ENCODE measurements at places on chromosomes 7 and 10. TPM values are rescaled to one million over a fixed set of nuclear protein-coding genes. Genes with fewer than 3 reads are reported as not detected.
A peak's percentile ranks its signal among the peaks of the same experiment; 100 is the strongest.

Gene ZNF518A
- 4.1 TPM for total RNA-seq

Gene C10orf67
- total RNA-seq, result 0.41 TPM

Gene MUC3A
- total RNA-seq, result not detected

Gene GNG11
- 30.9 TPM for total RNA-seq

Gene CRYGN
- total RNA-seq, result not detected

DNA sequence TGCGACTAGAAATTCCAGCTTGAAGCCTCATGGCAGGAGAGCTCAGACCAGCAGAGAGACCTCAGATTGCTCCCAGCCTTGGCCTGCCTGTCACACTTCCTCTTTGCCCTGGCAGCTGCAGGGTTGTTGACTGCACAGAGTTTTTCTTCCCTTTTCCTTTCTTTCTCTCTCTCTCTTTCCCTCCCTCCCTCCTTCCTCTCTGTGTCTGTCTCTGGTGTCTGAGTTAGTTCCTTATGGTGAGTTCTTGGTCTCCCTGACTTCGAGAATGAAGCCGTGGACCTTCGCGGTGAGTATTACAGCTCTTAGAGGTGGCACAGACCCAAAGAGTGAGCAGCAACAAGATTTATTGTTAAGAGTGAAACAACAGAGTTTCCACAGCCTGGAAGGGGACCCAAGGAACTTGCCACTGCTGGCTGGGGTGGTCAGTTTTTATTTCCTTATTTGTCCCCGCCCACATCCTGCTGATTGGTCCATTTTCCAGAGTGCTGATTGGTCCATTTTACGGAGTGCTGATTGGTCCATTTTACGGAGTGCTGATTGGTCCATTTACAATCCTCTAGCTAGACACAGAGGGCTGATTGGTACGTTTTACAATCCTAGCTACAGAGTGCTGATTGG lies 266.3 kb downstream of the RPS24 start:
- no peak overlapping the region for H3K27ac ChIP-seq
- peaks cover 12% of the 10 kb centered on the region for H3K36me3 ChIP-seq
- H3K4me3 ChIP-seq, result no peak overlapping the region
- H3K4me1 ChIP-seq, result peaks cover 19% of the 10 kb centered on the region
- H3K27me3 ChIP-seq, result no peaks in the 10 kb centered on the region

DNA sequence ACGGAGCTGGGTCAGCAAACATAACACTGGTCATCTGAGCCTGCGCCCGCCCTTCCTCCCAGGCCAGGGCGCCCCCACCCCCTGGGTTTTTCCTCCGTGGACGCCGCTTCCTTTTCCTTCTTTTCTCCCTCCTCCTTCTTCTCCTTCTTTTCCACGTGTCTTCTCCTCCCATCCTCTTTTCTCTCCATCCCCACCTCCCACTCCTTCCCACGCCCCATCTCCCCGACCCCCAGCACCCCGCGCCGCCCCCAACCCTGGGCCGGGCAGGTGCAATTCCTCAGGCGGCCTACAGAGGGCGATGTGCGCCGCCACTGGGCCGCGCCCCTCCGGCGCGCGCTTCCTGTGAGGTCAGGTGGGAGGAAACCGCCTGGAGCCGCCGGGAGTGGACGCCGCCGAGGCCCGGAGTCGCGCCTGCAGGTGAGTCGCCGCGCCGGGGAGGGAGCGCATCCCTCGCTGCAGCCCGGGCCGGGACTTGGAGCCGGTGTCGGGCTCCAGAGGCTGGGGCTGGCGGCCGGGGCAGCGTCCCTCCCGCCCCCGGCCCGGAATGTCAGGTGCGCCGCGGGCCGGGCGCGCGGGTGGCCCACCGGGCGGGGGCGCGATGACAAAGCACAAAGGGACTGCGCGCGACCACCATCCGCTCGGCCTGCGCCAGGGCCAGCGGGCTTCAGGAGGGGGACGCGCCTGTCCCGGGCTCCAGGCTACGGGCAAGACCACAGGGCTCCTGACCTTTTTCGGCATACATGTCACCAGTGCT lies at the start of gene FAM241B:
Gene FAM241B, plus strand, starts transcription at position 351 of the 754 bp plus-strand sequence. CDS start 1,497 bp downstream, outside the sequence.
- H3K4me3 ChIP-seq, result no peak within 1 kb of the TSS
- H3K27ac ChIP-seq, result no peak within 1 kb of the TSS
- peaks cover 23% of the 10 kb centered on the region for H3K27me3 ChIP-seq
- no peak for DNase-seq

DNA sequence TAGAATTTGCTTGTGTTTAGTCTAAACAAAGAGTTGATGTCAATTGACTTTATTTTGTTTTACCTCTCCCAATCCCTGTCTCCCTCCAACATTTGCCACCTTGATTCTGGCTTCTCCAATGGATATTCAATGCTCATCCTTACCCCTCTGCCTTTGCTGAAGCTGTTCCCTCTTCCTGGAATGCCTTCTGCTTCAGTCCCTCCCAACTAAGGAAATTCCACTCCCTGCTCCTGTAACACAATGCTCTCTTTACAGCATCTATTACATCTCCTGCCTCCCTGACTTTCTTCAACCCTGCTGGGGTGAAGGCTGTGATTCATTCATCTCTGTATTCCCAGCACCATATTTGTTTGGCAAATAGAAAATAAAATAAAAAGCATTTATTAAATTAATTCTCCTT lies 34.5 kb upstream of the TAC1 start:
- no peaks in the 10 kb centered on the region for H3K27me3 ChIP-seq
- H3K4me1 ChIP-seq, result no peaks in the 10 kb centered on the region
- H3K27ac ChIP-seq, result no peak overlapping the region
- no peak for DNase-seq

DNA sequence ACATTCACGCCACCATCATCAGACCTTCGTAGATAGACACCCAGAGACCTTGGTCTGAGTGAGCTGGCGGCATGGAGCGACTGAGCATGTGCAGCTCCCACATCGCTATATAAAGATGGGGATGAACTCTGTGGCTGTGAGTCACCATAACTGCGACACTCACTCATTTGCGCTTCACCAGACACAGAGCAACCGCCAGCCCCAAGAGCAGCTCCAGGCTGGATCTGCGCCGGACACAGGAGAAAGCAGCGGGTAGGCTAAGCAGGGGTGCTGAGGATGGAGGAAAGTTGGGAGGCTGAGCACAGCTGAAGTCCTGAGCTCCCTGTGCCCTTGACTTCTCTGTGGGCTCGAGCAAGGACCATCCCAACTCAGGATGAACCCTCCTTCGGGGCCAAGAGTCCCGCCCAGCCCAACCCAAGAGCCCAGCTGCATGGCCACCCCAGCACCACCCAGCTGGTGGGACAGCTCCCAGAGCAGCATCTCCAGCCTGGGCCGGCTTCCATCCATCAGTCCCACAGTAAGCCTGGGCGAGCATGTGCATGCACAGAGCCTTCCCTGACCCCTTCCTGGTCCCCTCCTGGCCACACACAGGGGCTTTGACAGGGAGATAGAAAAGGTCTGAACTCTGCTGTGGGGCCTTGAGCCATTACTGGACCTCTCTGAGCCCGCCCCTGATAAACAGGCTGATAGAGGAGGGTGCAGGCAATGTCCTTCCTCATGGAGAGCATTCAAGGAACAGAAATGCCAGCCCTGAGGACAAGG lies at the start of gene OPN4:
Gene OPN4, plus strand, starts transcription at position 137 of the 762 bp plus-strand sequence. Its CDS starts 237 bp downstream, at position 374.
- H3K36me3 ChIP-seq, result no peaks in the 10 kb centered on the region
- DNase-seq, result no peak
- H3K4me3 ChIP-seq, result no peak within 1 kb of the TSS
- peaks cover 16% of the 10 kb centered on the region for H3K4me1 ChIP-seq

DNA sequence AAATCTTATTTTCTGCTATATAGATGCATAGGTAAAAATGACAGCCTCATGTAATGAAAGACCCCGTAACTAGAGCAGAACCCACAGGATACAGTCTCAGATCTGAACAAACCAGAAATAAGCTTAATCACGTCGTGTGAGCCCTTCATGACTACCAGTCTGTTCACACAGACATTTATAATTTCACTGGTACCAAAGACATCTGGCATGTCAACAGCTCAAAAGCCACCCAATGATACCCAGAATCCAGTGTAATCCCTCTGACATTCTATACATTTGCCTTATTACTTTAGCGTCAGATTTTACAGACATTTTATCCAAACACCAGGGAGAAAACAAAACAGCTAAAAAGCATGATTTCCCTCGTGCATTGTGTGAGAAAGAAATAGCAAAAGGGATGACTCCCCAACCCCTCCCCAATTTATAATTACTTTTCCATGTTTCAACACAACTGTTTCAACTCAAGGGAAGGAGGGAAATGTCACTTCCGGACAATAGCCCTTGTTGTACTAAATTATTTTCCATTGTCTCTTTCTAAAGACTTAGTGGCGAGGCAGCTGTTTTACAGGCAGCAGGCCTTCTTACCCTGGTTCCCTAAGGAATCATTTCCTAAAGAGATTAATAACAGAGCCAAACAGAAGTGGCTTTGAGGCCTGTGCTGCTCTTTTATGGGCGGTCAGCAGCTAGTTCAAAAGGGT lies 33.2 kb downstream of the DOCK4 start:
- DNase-seq, result no peak
- no peaks in the 10 kb centered on the region for H3K36me3 ChIP-seq
- peaks cover 5% of the 10 kb centered on the region for H3K4me1 ChIP-seq
- no peak overlapping the region for H3K4me3 ChIP-seq
- no peaks in the 10 kb centered on the region for H3K27me3 ChIP-seq

DNA sequence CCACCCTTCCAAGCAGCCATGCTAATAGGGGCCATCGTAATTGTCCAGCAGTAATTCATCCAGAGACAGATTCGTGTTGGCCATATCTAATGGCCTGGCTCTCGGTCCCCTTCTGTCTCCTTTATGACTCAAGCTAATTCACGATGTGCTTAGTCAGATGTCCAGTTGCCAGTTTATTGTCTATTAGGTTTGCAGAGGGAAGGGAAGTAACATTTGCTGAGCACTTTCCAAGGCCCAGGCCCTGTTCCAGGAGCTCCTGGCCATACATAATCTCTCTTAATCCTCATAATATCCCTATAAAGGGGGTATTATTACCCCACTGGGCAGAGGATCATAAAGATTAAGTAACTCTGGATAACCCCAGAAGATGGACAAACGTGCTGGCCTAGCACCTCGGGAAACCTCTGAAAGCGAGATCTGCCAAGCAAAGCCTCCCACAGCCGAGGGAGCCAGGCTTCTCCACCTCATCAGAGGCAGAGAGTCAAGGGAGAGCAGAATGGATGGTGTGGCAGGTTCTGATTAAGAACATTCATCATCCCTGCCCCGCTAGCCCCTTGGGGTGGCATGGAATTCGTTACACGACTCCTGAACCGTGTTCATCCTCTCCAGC lies 153.7 kb downstream of the PLXNA4 start:
- H3K4me3 ChIP-seq, result no peak overlapping the region
- peak; percentile 18 for DNase-seq
- peaks cover 13% of the 10 kb centered on the region for H3K4me1 ChIP-seq
- no peaks in the 10 kb centered on the region for H3K36me3 ChIP-seq

- DNase-seq, result no peak
- no peak overlapping the region for H3K27ac ChIP-seq
- no peaks in the 10 kb centered on the region for H3K4me1 ChIP-seq
- H3K27me3 ChIP-seq, result peaks cover 52% of the 10 kb centered on the region
These were observed 15.2 kb upstream of the C10orf53 start for GRCh38 chr10:49664006-49664841.

GRCh38 chr10:101293007-101293723 lies 60.8 kb upstream of the BTRC start:
- no peaks in the 10 kb centered on the region for H3K36me3 ChIP-seq
- H3K27ac ChIP-seq, result no peak overlapping the region
- H3K4me3 ChIP-seq, result no peak overlapping the region
- peaks cover 39% of the 10 kb centered on the region for H3K27me3 ChIP-seq

DNA sequence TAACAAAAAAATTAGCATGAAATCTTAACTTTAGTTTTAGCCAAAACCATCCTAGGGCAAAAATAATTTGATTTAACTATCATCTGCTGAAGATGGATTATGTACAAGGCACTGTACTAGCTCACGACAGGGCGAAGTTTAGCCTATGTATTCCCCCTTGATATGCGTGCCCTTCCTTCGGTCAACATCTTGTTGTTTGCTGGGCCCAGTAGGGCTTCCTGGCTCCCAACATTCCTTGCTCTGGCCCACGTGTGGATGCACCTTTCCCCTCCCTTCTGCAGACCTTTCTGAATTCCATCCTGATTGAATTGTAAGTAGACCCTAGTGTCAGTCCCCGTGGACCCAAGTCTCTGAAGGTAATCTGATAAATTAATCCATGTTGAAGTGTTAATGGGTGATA lies 212.0 kb downstream of the RELN start:
- H3K27ac ChIP-seq, result no peak overlapping the region
- no peaks in the 10 kb centered on the region for H3K36me3 ChIP-seq
- no peak for DNase-seq
- H3K4me3 ChIP-seq, result no peak overlapping the region
- no peaks in the 10 kb centered on the region for H3K4me1 ChIP-seq

- no peak overlapping the region for H3K4me3 ChIP-seq
- no peak overlapping the region for H3K27ac ChIP-seq
- H3K36me3 ChIP-seq, result no peaks in the 10 kb centered on the region
- no peaks in the 10 kb centered on the region for H3K4me1 ChIP-seq
- DNase-seq, result no peak
These were observed 455.0 kb downstream of the CCSER2 start for GRCh38 chr10:84783386-84783785.

DNA sequence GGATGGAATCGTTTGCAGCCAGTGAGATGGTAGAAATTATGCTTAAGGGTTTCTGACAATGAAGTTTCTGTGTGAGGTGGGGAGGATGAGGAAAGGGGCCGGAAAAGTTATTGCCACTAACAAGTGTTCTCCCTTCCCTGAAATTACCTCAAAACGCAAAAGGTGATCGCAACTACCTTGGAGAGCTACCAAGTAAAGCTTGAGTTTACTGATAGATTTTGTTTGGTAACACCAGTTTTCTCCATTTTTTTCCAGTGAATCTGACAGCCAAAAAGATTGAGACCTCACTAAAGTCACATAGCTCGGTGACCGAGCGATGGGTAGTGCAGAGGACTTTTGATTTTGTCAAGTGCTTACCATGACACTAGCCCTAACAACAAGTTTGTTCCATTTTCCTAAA lies 1.6 kb downstream of the SUV39H2 start:
- H3K27ac ChIP-seq, result no peak overlapping the region
- peaks cover 22% of the 10 kb centered on the region for H3K4me1 ChIP-seq
- peak overlapping the region; percentile 96 for H3K4me3 ChIP-seq
- DNase-seq, result no peak
- H3K36me3 ChIP-seq, result no peaks in the 10 kb centered on the region
- H3K27me3 ChIP-seq, result no peaks in the 10 kb centered on the region
